ENCODE measurements at places on chromosomes 5 and 9.
A peak's percentile ranks its signal among the peaks of the same experiment; 100 is the strongest.

GRCh38 chr5:143174714-143175398, 228.6 kb downstream of the NR3C1 start:
- no peak for DNase-seq

GRCh38 chr5:158045696-158046095, 186.8 kb upstream of the CLINT1 start:
- no peak for DNase-seq

- no peak for DNase-seq
Measured at GRCh38 chr5:119435436-119436132, 16.7 kb upstream of the HSD17B4 start.

GRCh38 chr9:19162026-19162366, 34.7 kb upstream of the PLIN2 start:
- DNase-seq: no peak

GRCh38 chr5:58767104-58767503, 184.2 kb downstream of the RAB3C start:
- DNase-seq: no peak

GRCh38 chr9:95815133-95815532, 60.4 kb upstream of the ERCC6L2 start:
- no peak for DNase-seq

DNA sequence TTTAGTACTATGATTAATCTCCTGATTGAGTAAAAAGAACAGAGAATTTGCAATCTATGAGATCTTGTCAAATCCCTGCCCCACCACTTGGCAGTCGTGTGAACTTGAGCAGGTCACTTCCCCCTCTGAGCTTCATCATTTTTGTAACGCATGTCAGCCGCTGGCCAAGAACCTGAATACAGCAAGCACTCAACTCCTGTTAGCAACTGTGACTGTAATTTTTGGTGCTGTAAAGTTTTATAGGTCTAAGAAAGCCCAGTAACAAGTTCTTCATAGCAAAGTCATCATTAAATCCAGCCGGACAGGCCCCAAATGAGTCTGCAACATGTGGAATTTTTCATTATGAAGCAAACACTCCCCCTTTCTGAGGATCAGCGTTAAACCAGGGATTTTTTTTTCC, 49.4 kb downstream of the DRD1 start:
- DNase-seq: no peak

DNA sequence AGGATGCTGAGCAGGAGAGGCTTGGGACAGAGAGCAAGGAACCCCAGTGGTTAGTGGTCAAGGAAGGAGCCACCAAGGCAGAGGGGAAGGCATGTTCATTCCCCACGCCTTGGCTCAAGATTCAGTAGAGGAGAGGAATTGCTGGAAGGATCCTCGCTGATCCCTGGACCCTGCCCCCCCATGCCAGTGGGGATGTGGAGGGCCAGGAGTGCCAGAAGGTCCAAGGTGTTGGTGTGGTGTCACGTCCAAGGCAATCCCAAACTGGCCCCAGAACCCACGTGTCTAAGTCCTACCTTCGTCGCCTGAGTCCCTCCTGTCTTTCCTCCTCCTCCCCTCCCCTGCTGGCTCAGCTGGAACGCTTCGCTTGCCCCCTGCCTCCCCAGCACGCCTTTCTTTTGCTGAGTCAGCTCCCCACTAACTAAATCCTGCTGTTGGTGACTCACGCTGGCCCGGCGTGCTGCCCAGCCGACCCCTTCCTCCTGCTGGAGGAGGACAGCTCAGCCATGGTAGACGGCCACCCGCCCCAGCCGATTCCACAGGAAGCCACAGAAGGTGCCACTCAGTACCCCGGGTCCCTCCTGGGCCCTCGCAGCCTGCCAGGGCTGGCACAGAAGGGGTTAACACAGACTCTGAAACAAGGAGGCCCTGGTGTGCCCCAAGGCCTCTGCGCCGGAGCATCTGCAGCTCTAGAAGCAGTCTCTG, 37.6 kb upstream of the ORM1 start:
- no peak for DNase-seq

GRCh38 chr5:127077366-127077765, 4.1 kb upstream of the C5orf63 start:
- no peak for DNase-seq

GRCh38 chr5:122944051-122944450, 92.5 kb downstream of the PPIC start:
- no peak for DNase-seq

DNA sequence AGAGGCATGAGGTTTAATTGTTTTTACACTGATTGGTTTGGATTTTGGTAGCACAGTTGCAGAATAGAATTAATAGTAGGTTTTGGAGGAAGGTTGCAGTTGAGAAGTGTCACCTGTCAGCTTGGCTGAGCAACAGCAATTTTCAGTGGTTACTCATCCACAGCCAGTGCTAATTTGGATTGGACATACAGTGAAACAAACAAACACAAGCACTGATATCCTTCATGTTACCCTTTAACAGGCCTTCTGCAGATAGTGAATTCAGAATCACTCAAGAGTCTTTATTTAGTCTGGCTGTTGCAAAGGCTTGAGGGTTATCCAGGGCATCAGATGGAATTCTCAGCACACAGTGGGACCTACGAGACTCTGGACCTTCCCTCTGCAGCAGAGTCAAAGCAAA, 31.8 kb upstream of the POU4F3 start:
- no peak for DNase-seq

GRCh38 chr9:98867429-98868168, 60.1 kb downstream of the GALNT12 start:
- DNase-seq: no peak

DNA sequence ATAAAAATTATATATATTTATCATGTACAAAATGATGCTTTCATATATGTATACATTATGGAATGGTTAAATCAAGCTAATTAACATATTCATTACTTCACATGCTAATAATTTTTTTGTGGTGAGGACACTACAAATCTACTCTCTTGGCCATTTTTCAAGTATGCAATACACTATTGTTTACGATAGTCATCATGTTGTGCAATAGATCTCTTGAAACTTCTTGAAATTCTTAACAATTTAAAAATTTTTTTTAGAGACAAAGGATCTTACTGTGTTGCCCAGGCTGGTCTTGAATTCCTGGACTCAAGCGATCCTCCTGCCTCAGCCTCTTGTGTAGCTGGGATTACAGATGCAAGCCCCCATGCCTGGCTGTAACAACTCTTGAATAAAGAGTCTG, 45.2 kb upstream of the SHOC1 start:
- DNase-seq: no peak

GRCh38 chr5:14240359-14240758, 97.2 kb downstream of the TRIO start:
- DNase-seq: no peak

DNA sequence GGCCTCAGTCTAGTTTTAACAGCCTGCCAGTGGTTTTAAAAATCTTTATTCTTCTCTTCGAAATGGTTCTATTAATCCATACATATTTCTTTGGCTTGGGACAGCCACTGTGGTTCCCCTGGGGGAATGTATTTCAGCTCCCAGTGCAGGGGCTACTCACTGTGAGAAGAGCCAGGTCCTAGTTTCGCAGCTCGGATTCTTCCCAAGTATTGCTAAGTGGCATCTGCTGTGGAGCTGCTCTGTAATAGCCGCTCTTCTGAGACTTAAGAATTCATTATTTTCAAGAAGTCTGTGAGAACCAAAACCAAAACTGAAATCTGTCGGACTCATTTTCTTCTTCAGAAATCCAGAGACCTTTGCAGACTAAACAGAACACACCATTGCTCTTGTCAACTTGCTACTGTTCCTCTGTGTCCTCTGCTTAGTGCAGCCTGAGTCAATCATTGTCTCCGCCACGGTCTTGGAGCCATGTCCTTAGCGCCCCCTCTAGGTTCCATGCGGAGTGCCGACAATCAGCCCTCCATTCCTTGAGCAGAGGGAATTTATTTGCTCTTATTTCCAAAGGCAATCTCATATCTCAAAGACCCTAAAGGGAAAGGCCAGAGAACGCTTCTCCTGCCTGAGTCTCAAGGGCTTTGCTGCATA, 478.2 kb downstream of the SPATA31D1 start:
- DNase-seq: no peak

DNA sequence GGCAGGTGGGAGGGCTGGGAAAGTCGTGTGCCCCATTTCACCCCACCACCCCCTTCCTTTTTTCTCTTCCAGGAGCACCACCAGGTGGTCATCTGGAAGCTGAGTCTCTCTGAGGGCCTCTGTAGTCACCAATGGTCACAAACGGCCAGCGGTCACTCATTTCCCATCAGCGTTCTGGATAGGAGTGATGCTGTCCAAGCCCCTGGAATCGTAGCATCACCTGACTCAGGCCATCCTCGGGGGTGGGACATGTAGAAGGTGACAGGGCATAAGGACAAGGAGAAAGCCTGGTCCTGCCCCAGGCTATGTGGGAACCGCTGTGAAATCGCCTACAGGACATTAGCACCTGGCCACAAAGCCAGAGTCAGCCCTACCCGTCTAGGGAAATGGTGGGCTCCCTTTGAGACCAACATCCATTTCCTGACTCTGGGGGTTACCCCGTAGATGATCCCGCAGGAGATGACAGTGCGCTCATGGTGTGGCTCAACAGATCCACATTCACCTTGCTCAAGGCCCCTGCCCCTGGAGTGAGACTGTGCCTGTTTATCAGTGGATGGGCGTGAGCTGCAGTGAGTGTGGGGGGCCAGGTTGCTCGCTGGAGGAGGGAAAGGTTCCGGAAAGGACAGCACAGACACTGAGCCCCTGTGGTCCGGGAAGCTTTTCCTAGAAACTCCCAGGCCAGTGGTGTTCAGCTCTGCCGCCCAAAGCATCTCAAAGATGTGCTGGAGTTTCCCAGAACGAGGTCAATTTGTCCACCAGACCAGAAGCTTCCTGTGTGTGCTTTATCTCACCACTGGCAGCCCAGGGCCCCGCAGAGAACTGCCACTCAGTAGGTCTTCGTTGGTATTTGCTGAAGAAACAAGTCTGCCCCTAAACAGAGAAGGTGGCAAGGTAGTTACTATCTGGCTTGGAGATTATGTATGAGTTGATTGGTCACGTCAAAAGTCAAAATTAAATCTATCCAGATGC, 61.1 kb upstream of the UNC5A start:
- DNase-seq: no peak

DNA sequence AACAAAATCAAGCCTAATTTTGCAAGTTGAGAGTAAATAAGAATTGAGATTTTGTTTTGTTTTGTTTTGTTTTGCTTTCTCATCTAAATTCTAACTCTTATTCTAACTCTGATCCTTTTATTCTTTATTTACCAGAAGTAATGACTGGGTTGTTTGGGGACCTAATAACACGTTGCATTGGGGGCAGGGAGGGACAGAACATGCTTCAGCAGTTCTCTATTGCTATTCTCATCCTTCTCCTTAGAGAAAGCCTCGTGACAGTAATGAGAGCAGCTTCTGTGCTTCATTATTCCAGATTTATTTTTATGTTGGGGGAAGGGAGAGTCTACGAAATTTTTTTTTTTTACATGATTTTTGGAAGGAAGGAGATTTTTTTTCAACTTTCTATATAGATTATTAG, 21.1 kb downstream of the CPEB4 start:
- no peak for DNase-seq

DNA sequence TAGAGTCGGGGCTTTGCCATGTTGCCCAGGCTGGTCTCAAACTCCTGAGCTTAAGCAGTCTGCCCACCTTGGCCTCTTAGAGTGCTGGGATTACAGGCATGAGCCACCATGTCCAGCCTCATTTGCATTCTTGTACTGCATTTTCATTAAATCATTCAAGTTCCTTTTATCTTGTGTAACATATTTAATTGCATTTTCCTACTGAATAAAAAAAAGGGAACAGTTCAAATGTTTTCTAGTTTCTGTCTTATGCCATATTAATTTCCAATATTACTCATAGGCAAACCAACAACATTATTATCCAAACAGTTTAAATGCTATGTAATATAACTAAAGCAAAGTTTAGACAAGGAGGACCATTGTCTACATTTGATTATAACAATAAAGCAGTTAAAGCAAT, 6.1 kb downstream of the SLC31A1 start:
- no peak for DNase-seq

DNA sequence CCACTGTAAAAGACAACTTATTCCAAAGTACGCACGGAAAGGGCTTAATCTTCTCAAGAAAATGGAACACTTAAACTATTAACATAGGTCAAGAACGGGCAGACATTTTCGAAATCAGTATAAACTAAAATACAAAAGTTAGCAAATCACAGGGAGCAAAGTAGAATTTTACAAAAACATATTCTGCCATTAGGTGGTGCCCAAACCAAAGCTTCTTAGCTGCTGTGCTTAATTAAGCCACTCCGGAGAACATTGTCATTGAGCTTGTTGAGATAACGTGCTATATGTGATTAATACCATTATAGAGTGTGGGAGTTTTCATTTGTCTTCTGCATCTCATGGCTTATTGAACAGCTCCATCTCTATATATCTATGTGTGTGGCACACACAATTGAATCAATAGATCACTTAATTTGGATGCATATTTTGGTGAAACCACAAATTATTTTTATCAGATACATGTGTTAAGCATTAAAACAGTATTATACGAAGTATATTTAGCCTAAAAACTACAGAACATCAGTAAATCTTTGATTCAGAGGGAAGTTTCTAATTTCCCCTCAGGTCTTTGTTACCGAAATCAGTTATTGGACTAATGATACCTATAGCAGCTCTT, 23.4 kb downstream of the UBLCP1 start:
- peak; percentile 21 for DNase-seq

DNA sequence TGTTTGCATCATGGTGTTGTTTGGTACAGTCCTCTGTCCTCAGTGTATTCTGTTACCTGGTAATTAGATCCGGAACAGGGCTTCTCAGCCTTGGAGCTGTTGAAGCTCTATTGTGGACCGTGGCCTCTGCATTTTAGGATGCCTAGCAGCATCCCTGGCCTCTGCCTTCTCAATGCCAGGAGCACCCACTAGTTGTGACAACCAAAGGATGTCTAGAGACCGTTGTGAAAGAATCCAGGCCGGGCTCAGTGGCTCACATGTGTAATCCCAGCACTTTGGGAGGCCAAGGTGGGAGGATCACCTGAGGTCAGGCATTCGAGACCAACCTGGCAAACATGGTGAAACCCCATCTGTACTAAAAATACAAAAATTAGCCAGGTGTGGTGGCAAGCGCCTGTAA, 159.6 kb downstream of the CACNA1B start:
- DNase-seq: no peak

GRCh38 chr5:40386289-40386688, 293.4 kb upstream of the PTGER4 start:
- DNase-seq: no peak

GRCh38 chr5:154191467-154192261, 1.1 kb downstream of the GALNT10 start:
- DNase-seq: no peak

- no peak for DNase-seq
Measured at GRCh38 chr5:177361418-177362291, 3.9 kb downstream of the RGS14 start.

DNA sequence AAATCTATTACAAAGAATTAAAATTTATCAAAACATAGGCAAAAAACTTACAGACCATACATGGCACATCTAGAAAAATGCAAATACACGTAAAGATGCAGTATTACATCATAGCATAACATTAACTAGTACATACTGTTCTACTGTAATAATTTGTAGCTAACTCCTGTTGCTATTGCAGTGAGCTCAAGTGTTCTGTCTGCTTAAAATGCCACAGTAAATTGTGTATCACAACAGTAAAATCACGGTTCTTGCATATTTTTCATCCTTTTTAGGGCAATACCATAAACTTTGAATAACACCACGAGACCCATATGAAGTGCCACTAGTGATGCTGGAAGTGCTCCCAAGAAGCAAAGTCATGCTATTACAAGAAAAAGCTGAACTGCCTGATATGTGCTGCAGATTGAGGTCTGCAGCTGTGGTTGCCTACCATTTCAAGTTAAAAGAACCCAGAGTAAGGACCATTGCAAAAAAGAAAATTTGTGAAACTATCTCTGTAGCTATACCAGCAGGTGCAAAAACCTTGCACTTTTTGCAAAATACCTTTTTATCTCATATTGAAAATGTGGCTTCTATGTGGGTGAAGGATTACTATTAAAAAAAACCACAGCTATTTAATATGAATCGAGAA, 14.2 kb downstream of the HOMER1 start:
- DNase-seq: no peak

Data from NCI-H2081 treated with DMSO at 0.1 percent for 48 hours (cell line).